ENCODE measurements at places on chromosomes 2 and 18. TPM values are rescaled to one million over a fixed set of nuclear protein-coding genes. Genes with fewer than 3 reads are reported as not detected.

Gene MC2R
- not detected for total RNA-seq

Gene HSPD1
- 737 TPM for total RNA-seq

Gene NFATC1
- 10.4 TPM for total RNA-seq

Gene LAMA1
- not detected for total RNA-seq

Gene LIPG
- 8.4 TPM for total RNA-seq

Gene ID2
- 249 TPM for total RNA-seq

Gene VRK2
- 16.1 TPM for total RNA-seq

Gene MAP3K20
- 43.7 TPM for total RNA-seq

Gene REG3G
- total RNA-seq, result not detected
